Neural progenitor cell (in vitro differentiated cells): ENCODE measurements at places on chromosomes 12 and 14.
A peak's percentile ranks its signal among the peaks of the same experiment; 100 is the strongest.

GRCh38 chr14:35897616-35898111 is 71.5 kb downstream of the BRMS1L start:
- no peaks in the 10 kb centered on the region for H3K27me3 ChIP-seq
- peak; percentile 81 for DNase-seq
- peak overlapping the region; percentile 8 for H3K4me3 ChIP-seq
- H3K36me3 ChIP-seq = peaks cover 5% of the 10 kb centered on the region
- peaks cover 17% of the 10 kb centered on the region for H3K4me1 ChIP-seq
- H3K27ac ChIP-seq = no peak overlapping the region

DNA sequence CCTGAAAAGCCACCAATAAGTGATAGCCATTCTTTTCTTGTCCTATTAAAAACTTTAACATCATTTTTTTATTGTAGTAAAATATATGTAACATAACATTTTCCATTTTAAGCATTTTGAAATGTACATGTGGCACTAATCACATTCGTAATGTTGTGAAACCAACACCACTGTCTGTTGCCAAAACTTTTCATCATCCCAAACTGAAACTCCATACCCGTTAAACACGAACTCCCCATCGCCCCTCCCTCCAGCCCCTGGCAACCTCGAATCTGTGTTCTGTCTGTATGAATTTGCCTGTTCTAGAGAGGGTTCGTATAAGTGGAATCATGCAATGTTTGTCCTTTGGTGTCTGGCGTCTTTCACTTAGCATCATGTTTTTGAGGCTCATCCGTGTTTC is 75.9 kb downstream of the CCDC92 start:
- H3K4me3 ChIP-seq = no peak overlapping the region
- no peak overlapping the region for H3K27ac ChIP-seq
- no peaks in the 10 kb centered on the region for H3K36me3 ChIP-seq
- DNase-seq = no peak
- H3K4me1 ChIP-seq = peaks cover 15% of the 10 kb centered on the region
- peaks cover 4% of the 10 kb centered on the region for H3K27me3 ChIP-seq

DNA sequence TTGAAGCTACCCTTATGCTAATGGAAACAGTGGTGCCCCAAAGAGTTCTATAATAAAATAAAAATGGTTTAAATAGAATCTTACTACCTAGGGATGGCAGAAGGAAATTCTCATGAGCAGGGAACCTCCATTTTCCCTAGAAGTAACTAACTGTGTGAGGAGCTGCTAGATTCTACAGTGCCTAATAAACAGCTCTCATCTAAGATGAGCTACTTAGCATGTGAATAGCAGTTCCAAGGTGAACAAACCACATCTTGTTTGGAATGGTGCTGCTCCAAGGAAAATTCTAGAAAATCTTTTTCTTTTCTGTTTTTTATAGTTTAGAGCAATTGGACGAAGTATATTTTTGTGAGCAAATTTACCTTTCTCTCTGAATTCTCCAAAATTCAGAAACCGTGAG is 1015.3 kb upstream of the NOVA1 start:
- H3K27me3 ChIP-seq = no peaks in the 10 kb centered on the region
- no peak overlapping the region for H3K4me3 ChIP-seq
- no peak overlapping the region for H3K27ac ChIP-seq
- no peaks in the 10 kb centered on the region for H3K36me3 ChIP-seq

GRCh38 chr14:92649934-92650545 is 98.4 kb downstream of the LGMN start:
- no peaks in the 10 kb centered on the region for H3K36me3 ChIP-seq
- H3K27ac ChIP-seq = no peak overlapping the region
- H3K4me1 ChIP-seq = no peaks in the 10 kb centered on the region
- no peak overlapping the region for H3K4me3 ChIP-seq
- H3K27me3 ChIP-seq = no peaks in the 10 kb centered on the region
- DNase-seq = no peak

DNA sequence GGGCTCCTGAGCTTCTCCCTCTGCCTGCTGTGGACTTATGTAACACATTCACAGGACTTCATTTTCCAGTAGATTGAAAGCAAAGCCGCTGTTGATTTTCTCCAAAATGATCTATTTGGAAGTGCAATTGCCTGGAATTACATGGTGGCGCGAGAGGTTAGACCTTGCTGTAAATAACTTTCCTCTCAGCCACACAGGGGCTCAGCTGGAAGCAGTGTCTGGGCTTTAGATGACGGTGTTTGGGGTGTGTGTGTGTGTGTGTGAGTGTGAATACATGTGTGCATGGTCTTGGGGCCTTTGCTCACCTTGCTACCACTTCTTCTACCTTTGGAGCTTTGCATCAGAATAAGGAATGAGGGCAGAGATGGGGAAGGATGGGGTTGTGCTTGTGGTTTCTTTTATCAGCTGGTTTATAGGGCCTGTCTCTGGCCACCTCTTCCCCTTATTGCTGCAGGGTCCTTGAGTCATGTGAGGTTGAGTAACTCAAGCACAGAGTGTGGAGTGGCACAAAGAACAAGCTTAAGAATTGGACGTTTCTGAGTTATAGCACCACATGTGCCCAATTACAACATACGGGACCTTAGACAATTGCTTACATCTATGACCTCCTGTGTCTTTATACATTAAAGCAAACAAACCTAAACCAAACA is 280.6 kb downstream of the NRXN3 start:
- no peaks in the 10 kb centered on the region for H3K27me3 ChIP-seq
- no peak overlapping the region for H3K4me3 ChIP-seq
- no peak overlapping the region for H3K27ac ChIP-seq
- no peaks in the 10 kb centered on the region for H3K36me3 ChIP-seq
- H3K4me1 ChIP-seq = no peaks in the 10 kb centered on the region
- DNase-seq = no peak
